ENCODE measurements at places on chromosomes 16 and 17.

- DNase-seq, result no peak
Measured at GRCh38 chr16:9536905-9537304, 445.5 kb downstream of the HAPSTR1 start.

DNA sequence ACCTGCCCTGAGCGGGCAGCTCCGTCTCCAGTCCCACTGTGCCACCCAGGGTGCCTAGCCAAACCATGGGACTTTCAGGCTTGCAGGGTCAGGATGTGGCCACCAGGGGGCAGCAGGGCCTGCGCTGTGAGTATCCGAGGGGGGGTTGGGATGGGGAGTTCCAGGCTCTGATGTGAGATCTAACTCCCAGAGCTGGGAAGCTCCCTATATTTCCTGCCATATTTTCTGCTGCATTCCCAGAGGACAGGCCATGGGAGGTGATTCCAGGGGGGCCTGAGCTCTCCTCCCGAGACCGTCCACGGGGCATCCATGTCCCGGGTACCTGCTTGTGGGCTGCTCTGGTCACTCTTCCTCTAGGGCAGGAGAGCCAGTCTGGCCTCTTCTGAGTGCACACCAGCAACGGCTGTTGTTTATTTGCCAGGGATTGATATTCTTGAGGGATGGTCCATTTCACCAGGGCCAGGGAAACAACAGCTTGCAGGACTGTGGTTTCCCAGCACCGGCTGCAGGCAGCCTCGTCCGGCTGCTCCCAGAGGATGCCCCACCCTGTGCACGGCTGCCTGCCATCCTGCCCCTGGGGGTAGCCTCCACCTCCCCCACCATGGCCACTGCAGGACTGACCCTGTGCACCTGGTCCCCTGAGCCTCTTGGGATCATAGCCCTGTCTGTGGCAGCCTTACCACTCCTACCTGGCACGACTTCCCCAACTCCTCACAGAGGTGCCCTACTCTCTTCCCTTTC, 1.2 kb downstream of the GPR142 start:
- DNase-seq, result peak; percentile 70

GRCh38 chr17:66564992-66565465, 262.6 kb downstream of the PRKCA start:
- DNase-seq, result no peak

- DNase-seq, result no peak
Measured at GRCh38 chr17:77301694-77302266, 161.0 kb downstream of the SEC14L1 start.

- no peak for DNase-seq
Measured at GRCh38 chr17:40949418-40949817, 12.0 kb upstream of the KRT23 start.

DNA sequence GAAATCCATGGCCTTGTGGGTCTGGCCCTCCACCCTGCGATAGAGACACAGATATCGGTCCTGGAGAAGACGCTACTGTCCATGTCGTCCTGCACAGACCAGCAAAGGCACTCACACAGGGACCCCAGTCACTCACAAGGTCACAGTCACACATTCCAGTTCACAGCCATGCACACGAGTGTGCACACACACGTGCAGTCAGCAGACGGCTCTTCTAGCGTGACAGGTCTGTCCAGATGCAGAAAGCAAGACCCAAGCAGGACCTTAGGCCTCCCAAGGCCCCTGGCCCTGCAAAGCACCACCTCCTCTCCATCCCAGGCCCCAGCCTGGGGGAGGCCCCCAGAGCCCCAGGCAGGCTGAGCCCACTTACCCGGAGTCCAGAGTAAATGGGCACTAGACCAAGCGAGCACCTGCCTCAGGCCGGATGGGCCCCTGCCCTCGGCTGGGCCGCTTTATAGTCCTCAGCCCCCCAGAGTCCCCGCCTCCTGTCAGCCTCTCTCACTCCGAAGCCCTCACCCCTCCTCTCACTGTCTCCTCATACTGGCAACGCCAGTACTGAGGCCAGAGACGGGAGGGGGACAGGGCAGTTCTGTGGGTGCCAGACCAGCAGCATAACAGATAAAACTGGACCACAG, at the start of gene PPY:
PPY (minus strand) TSS at position 426 of the 635 bp plus-strand sequence. CDS start 822 bp downstream, outside the sequence.
- no peak for DNase-seq

GRCh38 chr16:28166394-28167208, 45.2 kb downstream of the XPO6 start:
- DNase-seq, result no peak

- no peak for DNase-seq
Measured at GRCh38 chr16:89001117-89002027, 24.4 kb upstream of the CBFA2T3 start.

DNA sequence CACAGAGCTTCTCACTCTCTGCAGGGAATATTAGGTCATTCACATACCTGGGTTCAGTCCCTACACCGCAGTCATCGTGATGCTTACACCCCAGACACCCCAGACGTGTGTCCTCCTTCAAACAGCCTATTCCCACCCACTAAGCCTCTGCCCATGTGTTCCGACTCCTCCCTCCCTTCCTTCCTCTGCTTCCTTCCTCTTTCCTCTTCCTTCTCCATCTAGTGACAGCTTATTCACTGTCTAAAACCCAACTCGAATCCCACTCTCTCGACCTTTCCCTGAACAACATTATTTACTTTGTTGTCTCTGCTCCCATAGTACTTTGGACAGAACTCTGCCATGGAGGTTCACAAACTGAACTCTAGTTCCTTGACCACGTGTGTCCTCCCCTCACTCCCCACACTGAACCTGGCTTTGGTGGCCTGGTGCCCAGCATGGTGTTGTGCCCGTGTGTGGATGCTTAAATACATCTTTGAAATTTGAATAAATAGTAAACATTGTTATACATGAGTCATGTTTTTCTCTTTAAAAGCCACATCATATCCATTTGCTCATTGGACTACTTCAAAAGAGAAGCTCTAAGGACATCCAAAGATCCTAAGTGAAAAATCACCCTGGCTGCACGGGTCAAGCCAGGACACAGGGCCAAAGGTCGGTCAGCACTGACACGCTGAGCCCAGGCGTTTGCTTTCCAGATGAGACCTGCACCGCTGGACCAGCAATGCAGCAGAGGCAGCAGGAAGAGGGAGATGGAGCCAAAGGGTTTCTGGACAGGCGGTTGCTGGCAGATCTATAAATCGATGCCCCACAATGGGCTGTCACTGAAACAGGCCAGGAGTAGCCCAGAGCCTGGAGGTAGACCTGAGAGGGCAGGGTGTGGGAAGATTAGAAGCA, 14.1 kb upstream of the G6PC1 start:
- no peak for DNase-seq

DNA sequence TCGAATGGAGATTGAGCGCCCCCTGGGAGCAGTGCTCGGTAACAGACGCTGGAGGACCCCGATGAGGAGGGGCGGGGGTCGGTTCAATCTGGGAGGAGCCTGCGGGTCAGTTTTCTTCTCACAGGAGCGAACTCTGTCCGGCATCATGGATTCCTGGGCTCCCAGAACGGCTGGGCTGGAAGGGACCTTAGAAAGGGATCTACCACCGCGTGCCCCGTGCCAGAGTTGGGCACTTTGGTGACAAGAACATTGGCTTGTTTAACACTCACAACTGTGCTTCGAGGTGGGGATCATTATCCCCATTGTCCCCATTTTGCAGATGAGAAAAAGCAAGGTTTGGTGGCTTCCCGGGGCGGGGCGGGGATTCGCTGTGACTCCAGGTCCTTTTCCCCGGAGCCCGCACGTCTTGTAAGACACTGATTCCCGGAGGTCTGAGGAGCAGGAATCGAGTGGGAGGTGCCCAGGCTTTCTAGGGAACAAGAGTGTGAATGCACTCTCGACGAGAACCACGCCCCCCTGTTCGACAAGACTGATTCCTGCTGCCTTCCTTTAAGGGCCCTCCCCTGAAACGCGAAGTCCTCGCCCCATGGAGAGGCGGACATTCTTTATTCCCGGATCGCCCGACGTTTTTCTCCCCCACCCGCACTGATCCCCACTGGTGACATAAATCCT, 1.5 kb upstream of the FBXL19 start:
- DNase-seq, result peak; percentile 89

DNA sequence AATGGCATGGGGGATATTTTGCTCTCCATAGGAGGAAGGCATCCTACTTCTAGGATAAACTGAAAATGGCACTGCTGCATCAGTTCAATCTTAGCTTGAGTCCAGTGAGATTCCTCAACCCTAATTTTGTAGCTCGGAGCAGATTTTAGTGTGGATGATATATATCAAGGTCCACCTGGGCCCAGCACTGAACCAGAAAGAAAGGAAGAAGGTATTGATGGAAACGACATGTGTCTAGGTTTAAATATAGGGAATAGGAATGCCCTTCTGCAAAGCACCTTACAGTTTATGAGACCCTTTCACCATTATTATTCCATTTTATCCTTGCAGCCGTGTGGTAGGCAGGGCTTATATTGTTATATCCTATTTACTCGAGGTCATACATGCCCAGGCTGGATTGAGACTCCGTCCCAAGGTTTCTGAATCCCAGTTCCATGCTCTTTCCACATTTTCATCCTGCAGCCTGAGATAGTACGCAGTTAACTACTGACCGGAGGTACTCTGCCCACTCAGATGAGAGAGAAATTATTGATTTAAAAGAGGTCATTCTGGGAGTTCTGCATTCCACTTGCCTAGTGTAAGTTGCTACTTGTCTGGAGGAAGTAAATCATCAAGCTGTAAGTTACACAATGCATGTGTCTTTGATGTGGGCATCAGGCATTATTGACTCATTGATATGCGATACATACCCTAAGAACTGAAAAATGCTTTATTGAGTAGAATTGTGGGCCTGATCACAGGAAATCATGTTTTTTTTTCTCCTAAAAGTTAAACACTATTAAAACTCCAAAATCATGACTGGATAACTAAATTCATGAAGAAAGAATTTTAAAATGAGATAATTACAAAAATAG, 10.1 kb downstream of the KRT39 start:
- no peak for DNase-seq

DNA sequence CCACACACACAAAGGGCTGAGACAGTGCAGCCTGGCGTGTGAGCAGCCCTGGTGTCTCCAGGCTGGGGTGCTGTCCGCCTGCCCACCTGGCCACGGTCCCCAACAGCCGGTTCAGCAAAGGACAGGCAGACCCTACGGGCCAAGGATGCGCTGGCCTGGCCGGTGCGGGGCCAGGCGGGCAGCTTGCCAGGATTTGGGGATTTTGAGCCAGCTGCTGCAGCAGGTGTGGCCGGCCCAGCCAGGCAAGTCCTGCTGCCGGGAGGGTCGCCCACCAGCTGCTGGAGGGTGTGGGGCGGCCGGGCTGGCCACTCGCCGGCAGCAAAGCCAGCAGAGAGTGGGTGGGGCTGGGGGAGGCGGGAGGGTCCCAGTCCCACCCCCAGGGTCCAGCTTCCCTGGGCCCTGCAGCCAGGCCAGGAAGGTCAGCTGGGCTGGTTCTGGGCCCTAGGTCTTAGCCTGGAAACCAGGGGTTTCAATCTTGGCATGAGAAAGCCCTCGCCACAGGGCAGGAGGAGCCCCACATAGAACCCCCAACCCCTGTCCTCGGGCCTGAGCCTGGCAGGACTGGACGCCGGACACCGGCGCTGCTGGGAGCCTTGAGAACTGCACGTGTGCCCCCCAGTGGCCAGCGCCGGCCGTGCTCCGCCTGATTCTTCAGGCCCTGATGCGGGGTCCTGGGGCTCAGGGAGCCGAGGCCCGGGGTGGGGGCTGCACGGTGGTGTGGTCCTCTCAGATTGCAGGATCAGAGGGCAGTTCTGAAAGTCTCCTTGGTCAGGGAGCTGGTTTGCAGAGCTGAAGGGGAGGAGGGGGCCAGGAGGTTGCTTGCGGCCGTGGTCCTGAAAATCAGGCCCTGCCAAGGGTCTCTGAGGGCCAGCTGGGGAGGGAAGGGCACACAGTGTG, 17.6 kb upstream of the SSTR5 start:
- peak; percentile 51 for DNase-seq

- peak; percentile 38 for DNase-seq
Measured at GRCh38 chr17:1050246-1050995, 53.5 kb downstream of the TIMM22 start.

DNA sequence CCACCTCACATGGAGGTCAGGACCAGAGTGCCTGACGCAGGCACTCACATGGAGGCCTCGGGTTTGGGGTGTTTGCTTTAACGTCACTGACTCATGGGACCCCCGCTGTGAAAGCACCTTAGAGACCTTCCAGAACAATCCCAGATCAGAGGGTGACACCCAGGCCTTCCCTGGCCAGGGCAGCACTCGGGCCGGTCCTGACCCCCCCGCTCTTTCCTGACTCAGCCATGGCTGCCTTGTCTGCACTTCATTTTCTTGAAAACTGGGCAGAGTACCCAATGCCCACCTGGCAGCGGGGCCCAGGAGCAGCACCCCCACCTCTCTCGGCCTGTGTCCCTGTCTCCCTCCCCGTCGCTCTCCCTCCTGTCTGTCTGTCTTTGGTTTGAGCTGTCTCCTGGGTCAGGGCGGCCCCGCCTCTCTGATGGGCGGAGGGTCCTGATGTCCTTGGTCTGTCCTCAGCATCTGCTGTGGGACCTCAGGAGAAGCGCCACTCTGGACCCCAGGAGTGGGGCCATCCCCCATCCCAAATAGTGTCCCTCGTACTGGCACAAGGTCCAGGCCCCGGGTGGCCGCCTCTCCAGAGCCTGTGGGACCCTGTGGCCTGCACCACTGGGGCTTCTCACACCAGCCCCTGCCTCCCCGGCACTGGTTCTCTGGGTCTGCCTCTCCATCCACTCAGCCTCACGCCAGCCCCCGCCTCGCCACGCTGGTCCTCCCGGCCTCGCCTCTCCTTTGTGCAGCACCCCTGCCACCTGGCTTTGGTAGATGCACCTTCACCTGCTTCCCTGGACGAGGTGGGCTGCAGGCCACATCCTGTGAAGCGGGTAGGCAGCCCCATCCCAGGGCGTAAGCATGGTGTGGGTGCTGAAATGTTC, 55.9 kb upstream of the ZNF469 start:
- DNase-seq, result no peak

DNA sequence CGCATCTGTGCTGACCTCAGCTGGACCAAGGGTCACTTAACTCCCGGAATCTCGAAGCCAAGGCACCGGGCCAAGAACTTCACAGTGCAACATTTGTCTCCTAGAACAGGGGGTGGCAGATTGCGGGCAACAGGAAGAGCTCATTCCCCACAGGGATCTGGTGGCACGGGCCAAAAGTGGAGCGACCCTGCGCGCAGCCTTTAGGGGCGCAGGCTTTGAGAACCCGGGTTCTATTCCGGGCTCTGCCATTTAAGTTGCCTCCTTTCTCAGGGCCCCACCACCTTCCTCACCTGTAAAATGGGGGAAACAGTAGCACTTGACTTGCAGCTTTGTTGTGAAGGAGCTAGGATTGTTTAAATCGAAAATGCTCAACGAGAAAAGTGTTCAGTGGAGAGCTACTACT, 651 bp downstream of the SHMT1 start:
- DNase-seq, result peak; percentile 76
